NCI-H1436 (cell line): ENCODE measurements at places on chromosomes 16 and 17.

DNA sequence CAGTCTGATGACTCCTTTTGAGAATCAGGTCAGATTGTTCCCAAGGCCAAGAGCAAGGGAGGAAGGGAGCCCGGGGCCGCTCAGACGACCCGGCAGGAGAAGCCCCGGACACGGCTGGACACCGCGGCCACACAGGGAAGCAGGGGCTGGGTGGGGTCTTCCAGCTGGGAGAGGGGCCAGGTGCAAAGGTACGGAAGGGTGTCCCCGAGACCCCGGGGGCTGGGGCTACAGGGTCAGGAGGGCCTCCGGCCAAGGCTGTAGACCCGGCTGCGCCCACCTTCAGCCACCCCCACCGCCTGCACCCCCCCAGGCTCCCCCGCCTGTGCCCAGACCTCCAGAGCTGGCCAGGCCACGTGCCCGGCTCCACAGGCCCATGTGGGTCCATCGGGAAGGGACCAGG is 21.9 kb upstream of the C1QTNF8 start:
- DNase-seq, result no peak

GRCh38 chr16:57357330-57358085 is 1.1 kb upstream of the CCL22 start:
- no peak for DNase-seq

GRCh38 chr17:70169709-70170597 is 621 bp downstream of the KCNJ2 start:
- DNase-seq, result no peak

- no peak for DNase-seq
Measured at GRCh38 chr16:79261944-79262552, 338.5 kb downstream of the MAF start.

- no peak for DNase-seq
Measured at GRCh38 chr17:57391076-57391825, 134.9 kb downstream of the MSI2 start.

DNA sequence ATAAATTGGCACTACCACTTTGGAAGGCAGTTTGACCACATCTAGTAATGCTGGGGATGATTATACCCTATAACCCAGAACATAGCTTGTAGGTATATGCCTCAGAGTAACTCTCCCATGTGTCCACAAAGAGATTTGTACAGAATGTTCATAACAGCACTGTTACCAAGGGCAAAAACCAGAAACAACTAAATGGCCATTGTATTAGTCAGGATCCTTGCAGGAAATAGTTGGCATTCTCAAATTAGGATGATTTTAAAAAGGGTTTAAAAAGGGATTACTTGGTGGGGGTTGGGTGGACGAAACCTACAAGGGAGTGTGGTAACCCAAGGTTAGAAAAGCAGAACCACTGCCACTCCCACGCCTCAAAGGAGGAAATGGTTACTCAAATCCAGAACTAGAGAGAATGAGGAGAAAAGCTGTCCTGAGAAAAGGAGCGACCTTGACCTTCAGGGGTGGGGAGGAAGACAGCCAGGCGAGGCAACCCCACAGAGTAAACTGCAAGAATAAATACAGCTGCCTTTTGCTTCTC is 2.1 kb downstream of the CPPED1 start:
- DNase-seq, result no peak

DNA sequence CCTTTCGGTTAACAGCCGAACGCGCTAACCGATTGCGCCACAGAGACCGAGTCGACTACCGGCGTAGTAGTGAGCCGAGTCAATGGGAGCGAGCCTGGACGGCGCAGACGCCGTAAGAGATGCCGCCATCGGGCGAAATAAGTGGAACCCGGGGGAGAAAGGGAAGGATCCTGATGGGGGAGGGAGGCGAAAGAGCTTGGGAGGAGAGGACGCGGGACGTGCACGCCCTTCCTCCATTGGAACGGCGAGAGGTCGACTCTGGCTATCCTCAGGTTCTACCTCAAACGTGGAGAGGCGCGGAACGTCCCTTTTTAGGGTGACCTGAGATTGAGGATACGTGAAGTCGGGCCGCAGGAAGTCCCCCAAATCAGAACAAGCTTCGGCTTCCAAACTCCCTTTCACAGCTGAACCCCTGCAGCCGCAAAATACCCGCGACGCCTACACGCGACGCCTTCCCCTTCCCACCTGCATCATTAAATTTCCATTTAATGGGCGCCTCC is 683 bp upstream of the PSMB3 start:
- peak; percentile 88 for DNase-seq

DNA sequence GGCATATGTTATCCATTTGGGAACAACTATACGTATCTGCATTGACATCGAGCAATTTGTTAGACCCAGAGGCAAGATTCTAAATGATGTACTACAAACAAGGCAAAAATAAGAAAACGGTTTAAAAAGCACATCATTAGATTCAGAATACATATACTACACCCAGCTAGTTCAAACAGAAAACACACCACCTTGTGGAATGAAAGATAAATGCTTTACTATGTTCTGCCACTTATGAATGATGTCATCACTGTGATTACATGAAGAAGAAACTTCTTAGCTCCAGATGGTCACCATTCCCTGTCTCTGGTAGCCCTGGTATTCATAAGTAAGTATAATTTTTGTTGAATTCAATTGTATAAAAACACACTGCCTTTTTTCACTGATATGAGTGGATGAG is 7.8 kb downstream of the NACA2 start:
- DNase-seq, result peak; percentile 53

- DNase-seq, result no peak
Measured at GRCh38 chr17:75416006-75416405, 10.5 kb upstream of the GRB2 start.

DNA sequence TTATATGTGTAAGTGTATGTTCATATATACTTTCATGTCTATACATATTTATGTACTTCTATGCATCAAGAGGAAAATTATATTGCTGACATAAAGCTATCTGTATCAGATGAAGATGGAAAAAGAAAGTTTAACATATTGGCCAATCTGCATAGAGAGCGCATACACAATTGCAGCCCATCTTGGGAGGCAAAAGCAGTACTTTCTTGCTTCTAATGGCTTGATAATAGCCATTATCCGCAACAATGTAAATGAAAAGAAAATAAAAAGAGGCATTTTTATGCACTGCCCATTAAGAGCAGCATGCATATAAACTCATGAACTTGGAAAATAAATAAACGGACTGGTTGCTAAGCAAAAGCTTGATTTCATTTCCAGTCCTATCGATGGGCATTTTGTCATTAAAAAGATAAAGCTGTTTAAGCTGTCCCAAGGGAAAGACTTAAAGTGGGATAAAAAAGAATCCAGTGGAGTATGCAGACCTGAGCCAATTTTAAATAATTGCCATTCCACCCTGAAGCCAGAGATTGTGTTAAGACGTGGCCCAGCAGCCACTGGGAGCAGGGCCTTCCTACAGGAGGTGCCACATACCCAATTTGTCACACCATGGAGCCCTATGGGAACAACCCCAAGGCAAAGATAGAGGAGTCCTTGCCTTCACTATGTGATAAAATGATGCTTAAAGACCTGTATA is 183.6 kb upstream of the CDH11 start:
- DNase-seq, result no peak

DNA sequence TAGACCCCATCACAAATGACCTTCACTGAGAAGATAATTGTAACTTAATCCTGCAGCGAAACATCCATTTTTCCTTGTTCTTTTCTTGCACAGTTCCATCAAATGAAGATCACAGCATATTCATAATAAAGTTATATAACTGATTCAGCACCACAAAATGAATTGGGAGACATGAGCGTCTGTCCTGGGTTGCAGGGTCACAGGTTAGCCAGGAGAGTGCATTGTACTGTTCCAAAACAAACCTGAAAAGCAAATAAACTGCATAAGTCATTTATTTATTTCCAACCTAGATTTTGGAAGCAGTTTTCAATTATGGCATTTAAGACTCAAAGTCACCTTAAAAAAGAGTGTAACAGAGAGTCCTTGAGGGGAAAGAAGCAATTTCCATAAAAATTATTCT is 18.6 kb upstream of the INTS2 start:
- no peak for DNase-seq
